ENCODE measurements at places on chromosomes 1 and 21.

- no peak for DNase-seq
These were observed 61.5 kb downstream of the HSPG2 start for GRCh38 chr1:21875621-21876063.

- DNase-seq, result no peak
These were observed 42.1 kb upstream of the DMRTB1 start for GRCh38 chr1:53417074-53417511.

GRCh38 chr1:221415651-221416050 lies 326.2 kb downstream of the DUSP10 start:
- no peak for DNase-seq

GRCh38 chr21:16579538-16579937 lies 849.8 kb downstream of the USP25 start:
- no peak for DNase-seq

DNA sequence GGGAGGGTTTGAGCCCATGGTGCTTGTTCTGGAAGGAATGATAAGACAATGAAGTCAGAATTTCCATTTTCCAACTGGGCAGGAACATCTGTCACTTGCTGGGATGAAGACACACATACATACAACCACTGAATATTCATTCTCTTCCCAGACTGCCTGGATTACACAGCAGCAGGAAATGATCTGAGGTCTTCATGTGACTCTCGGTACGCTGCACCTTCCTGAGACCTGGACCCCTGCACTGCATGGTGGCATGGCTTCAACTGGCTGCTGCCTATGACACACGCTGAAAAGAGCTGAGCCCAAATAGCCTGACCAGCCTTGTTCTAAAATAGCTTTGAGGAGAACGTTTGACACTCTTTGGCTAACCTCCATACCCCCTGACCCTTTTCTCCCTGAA lies 150.6 kb downstream of the GABPA start:
- DNase-seq, result no peak

- DNase-seq, result no peak
These were observed 5.8 kb upstream of the CD1C start for GRCh38 chr1:158283965-158284364.

DNA sequence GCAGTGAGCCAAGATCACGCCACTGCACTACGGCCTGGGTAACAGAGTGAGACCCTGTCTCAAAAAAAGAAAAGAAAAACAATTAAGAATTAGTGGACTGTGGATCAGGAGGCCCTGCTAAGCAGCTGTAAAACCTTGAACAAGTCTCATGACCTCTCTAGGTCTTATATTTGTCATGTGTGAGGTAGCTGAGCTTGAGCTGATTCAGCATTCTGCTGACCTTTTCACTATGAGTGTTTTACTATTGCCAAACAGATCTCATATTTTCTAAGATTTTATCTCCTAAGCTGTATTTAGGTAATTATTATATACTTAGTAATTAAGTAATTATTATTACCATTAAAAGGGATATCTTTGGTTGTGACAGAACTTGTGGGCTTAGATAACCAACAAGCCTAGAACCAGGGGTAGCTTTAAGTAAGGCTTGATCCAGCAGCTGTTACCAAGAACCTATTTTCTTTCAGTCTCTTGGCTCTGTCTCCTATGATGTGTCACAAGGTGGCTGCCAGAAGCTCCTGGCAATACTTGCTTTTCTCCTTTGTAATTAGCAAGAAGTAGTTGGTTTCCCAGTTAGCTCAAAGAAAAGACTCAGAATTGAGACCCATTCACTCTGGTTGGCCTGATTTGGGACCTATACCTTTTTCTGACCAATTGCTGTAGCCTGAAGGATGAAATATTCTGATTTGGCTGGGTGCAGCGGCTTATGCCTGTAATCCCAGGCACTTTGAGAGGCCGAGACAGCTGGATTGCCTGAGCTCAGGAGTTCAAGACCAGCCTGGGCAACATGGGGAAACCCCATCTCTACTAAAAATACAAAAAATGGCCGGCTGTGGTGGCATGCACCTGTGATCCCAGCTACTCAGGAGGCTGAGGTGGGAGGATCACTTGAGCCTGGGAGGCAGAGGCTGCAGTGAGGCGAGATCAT lies 8.5 kb upstream of the ZC3H12A start:
- no peak for DNase-seq

- DNase-seq, result peak; percentile 55
These were observed at the start of gene ST6GALNAC3 for GRCh38 chr1:76074321-76075187. ST6GALNAC3 (plus strand) TSS chr1:76074746.

- DNase-seq, result no peak
These were observed 170.4 kb downstream of the PTPRC start for GRCh38 chr1:198809247-198809646.

DNA sequence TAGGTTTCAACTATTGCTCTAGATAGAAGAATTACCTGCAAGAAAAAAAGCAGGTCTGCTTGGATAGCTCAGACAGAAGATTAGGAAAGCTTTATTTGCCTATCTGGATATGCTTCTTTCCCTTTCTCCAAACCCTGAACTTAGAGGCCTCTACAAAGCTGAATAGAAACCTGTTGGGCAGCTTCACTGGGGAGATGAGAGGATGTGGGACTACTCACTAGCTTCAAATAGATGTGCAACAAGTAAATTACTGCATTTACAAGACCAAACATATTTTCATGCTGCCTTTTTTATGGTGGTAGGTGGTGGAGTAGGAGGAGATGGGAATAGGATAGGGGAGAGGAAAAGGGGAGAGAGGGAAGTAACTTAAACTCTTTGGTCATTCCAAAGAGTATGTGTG lies 6.4 kb downstream of the CLCA2 start:
- DNase-seq, result no peak

DNA sequence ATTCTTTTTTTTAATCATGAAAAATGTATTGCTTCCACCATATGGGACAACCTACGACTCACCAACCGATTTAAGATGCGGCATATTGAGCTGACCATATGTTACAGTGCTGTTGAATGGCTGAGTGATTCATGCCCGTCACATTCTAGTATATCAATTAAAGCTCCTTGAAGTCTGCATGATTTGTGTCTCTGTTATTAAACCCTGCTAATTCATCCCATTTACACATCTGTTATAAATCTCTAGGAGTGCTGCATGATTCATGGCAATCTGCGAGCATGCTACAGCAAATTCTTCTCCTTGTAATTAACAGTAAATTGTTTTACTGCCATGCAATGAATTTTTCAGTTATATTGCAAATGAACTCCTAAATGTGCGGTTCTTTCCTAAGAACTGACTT lies 239.8 kb downstream of the USH2A start:
- DNase-seq, result no peak

GRCh38 chr1:28199328-28200233 lies 23.1 kb upstream of the PTAFR start:
- peak; percentile 17 for DNase-seq

DNA sequence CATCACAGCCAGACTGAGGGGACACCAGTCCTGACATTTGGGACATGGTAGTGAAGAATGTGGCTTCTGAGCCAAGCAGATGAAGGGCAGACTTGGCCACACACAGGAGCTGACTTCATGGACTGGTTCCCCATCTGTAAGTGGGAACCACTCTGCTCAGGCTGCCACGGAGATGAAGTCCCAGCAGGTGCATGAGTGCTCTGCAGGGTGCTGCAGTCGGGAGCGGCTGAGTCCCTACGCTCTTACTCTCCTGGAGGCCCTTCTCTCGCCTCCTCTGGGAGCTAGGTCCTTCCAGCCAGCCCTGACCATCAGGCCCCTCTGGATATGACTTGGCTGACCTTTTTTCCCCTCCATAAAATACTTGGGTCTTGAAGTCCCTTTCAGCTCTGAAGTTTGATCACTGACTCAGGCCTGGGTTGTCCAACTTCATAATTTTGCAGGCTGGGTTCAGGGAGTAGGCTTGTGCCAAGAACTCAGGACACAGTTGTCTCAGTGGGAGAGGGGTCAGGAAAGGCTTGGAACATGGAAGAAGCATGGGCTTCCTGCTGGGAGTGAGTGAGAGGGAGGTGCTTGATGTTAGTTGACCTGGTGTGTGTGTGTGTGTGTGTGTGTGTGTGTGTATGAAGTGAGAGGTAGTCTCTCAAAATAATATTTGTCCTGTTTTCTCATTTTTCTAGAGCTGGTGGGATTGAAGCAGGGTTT lies 21.0 kb upstream of the EPS8L3 start:
- no peak for DNase-seq

DNA sequence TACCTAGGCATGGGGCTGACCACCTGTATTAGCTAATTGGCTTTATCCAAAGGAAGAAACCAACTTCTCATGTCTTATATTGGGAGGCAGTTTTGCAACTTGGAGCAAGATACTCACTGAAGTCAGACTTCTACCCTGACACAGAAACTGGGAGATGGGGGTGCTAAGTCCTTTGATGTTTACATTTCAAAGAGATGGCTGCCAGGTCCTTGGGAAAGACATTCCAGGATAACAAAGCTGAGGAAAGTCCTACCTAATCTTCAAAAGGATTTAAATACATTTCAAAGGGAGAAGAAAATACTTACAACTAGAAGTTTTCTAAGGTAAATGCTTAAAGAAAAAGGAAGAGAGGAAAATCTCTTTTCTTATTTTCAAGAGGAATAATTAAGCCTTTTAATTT lies 62.1 kb downstream of the FH start:
- no peak for DNase-seq

DNA sequence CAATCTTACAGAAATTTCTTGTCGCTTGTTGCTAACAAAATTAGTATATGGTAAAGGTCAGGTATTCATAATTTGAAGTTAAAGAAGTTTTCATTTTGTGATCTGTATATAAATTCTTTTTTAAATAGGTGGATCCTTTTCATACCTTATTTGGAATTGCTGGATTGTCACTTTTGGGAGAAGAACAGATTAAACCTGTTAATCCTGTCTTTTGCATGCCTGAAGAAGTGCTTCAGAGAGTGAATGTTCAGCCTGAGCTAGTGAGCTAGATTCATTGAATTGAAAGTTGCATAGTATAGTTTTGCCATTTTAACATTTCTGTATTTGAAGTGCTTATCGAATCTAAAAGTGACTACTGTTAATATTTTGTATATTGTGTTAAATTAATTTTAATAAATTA lies 2.3 kb upstream of the MSH4 start:
- DNase-seq, result no peak

- no peak for DNase-seq
These were observed 131.8 kb upstream of the IPO9 start for GRCh38 chr1:201697174-201697573.

DNA sequence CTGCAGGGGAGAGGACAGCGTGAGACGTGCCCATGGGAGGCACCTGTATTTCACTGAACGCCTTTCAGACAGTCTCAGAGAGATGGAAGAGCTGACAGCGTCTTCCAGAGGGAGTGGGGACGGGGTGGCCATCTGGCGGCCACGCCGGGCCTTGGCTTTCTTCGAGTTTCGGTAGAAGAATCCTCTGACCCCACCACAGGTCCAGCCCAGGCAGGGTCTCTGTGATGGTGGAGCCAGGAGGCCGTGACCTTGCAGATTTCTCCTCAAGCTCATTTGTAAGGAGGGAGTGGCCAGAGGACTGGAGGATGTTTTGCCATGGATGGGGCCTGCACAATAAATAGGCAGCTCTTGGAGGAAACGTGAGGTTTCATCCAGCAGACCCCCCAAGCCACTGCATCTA lies 47.6 kb upstream of the ADARB1 start:
- DNase-seq, result no peak

Measured in activated T-helper 1 cell treated with anti-CD3 and anti-CD28 coated beads, Interleukin-2, amount 50 U/mL, for 16 hours (primary cell).